ENCODE measurements at places on chromosomes 16 and 17.

DNA sequence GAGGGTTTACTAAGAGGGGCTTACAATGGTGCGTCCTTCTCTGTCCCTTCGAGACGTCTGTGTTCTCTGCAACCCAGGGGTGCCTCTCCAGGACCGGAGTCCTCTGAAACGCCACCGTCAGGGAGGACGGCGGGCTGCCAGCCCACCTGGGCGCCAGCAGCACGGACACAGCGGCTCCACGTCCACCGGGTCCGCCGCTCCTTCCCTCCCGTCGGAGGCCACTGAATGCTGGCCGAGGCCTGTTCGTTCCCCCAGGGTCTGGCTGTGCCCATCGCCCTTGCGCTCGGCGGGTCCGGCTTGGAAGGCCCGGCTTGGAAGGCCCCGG is 403 bp downstream of the TEPSIN start:
- DNase-seq, result no peak

GRCh38 chr17:78359321-78359996 is 418 bp downstream of the SOCS3 start:
- no peak for DNase-seq

- no peak for DNase-seq
These were observed 45.3 kb downstream of the MPRIP start for GRCh38 chr17:17087424-17088015.

DNA sequence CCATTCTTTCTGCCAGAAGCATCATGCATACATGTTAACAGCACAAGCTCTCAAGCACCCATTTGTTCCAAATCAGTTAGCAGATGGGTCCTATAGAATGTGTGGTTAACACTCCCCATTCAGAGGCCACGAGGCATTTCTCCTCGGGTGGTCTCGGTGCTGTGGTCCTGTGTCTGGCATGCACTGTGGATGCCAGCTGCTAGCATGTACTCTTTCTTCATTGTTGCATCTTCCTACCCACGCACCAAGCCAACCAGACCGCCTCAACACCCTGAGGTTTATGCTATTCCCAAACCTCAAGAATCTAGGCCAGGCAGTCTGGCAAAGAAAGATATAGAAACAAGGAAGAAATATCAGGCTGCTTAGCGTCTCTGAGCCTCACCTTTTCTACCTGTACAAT is 27.8 kb upstream of the MRTFB start:
- no peak for DNase-seq

GRCh38 chr16:70676675-70677498 is 9.0 kb downstream of the MTSS2 start:
- no peak for DNase-seq

DNA sequence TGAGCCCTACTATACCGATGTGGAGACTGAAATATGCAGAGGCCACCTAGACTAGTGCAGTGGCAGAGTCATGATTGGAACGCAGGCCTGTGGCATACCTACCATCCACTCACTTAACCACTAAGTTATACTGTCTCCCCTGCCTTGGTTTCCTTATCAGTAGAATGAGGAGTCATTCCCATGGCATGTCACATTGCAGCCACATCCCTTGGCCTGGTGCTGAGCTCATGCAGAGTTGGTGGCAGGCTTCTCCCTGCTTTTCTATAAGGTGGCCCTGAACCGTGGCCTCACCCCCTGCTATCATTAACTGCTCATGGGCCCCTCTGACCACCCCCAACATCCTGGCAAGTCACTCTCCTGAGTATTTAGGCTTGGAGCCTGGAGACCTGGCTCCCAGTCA is 212.5 kb downstream of the KATNIP start:
- DNase-seq, result no peak

DNA sequence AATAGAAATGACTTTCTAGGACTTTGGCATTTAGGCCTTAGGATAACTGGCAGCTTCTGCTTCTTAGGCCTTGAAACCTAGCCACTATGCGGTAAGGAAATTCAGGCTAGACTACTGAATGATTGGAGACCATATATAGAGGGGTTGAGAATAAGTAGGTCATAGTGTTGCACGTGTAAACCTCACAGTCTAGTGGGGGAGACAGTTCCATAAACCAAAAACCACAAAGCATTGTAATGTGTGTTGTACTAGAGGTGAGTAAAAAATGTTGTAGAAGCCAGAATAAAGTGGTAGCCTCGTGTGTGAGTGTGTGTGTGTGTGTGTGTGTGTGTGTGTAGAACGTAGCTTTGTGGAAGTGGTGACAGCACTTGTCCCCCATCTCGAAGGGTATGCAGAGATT is 188.5 kb downstream of the MAP2K6 start:
- DNase-seq, result no peak

DNA sequence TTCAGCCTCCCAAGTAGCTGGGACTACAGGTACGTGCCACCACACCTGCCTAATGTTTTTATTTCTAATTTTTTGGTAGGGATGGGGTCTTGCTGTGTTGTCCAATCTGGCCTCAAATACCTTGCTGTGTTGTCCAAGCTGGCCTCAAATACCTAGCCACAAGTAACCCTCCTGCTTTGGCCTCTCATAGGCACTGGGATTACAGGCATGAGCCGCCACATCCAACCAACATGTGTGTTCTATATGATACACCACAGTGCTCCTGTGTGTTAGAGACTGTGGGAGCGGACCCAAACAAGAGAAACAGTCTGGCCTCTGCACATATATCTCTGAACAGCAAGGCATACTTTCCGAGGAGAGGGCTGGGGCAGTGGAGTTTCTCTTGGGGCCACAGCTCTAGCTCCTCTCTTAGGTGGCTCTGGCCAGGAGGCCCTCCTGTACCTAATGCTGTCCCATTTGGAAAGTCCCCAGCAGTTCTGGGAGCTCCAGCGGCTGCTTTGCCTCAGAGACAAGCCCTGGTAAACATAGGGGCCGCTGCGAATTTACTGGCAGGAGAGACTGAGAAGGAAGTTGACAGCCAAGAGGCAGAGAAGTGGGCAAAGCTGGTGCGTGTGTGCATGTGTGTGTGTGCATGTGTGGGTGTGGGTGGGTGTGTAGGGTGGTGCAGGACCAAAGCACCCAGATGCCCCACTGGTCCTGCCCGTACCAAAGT is 95.0 kb downstream of the RAB11FIP4 start:
- no peak for DNase-seq

GRCh38 chr17:14103836-14104235 is 34.5 kb downstream of the COX10 start:
- no peak for DNase-seq

GRCh38 chr17:1727876-1728630 is 3.5 kb downstream of the WDR81 start:
- DNase-seq, result no peak

- DNase-seq, result no peak
These were observed 279.8 kb upstream of the EEF2KMT start for GRCh38 chr16:5377280-5377898.

DNA sequence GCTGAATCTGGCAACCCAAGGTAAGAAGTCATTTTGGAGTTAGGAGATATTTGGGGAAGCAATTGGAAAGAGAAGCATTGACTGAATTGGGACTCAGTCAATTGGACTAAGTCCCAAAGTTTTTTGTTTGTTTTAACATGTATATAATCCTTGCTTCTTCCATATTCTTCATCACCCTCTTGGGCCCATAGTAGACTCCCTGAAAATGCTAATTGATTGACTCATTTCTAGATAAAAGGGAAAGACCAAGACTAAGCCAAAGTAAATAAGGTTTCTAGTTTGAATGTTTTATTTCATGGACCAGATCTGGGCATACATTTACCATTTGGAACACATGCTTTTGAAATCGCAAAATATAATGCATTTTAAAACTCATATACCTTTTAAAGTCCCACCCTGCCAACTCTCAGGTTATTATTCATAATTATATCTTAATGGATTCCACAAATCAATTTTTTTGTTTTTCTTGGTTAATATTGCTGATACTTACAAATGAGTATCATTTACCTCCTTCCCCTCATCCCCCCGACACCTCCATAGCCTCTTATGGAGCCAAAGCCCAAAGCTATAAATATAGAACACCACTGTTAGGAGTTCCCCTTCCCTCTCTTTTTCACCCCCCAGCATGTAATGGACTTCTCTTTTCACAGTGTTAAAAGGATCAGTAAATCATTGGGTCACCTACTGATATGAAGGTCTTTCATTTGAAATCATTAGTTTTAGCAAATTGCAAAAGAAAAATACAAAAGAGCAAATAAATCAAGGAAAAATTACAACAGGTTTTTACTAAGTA is 674.0 kb upstream of the SOX9 start:
- no peak for DNase-seq

- DNase-seq, result no peak
These were observed at the start of gene NOXO1 for GRCh38 chr16:1981398-1981836. NOXO1 (minus strand) TSS chr16:1981469; CDS start chr16:1981179, 290 bp downstream.

Measured in activated CD4-positive, alpha-beta T cell treated with anti-CD3 and anti-CD28 coated beads, Interleukin-2, amount 50 U/mL, for 1 hour (primary cell).